Amygdala (tissue), 56 donors: ENCODE measurements at places on chromosomes 7 and 10.

- no peak for DNase-seq
Measured at GRCh38 chr10:8352171-8353075, 297.9 kb downstream of the GATA3 start.

DNA sequence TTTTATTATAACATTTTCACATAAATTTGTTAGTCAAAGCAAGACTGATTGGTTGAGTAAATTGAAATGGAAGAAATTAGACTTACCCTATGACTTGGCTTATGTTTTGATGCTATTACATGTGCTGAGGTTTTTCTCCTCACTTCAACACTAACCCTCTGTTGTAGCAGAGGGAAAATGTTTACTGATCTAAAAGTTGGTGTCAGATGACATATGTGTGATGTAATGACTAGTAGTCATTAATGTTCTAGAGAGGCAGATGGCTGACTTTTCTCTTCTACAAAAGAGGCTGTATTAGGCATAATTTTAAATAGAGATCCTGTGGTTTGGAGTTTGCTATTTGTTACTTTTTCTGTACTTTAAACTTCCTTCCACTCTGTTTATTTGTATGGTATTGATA is 266.0 kb downstream of the BBS9 start:
- DNase-seq: no peak

DNA sequence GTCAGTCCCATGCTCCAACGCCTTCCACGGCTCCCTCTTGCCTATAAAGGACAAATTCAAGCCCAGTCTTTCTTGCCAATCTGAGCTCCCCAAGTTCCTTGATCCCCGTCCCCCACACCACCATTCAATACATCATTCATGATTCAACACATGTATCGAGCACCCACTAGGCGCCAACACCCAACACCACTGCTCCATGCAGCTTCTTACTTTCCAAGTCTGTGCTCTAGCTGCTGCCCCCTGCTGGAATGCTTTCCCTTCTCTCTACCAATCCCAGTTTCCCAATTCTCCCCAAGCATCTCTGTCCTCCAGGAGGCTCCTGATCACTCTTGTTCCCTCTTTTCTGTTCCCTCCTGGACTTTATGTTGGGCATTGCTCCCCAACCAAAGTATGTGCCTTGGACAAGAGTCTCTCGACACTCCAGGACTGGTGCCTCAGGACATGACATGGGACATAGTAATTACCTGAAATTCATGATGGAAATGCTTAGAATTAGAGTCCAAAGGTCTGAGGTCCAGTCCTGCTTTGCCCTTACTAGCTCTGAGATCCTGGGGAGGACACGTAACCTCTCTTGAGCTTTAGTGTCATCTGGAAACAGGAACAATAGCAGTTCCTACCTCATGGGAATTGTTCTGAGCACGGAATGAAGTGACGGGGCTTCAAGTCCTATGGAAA is 172.7 kb downstream of the NEURL1 start:
- no peak for DNase-seq

- no peak for DNase-seq
Measured at GRCh38 chr7:84637568-84638338, 443.2 kb upstream of the SEMA3A start.

- no peak for DNase-seq
Measured at GRCh38 chr10:47438857-47439474, 44.9 kb downstream of the ANXA8 start.

GRCh38 chr7:97174303-97174702 is 56.8 kb downstream of the SDHAF3 start:
- no peak for DNase-seq

- no peak for DNase-seq
Measured at GRCh38 chr7:157606140-157606539, 269.3 kb downstream of the DNAJB6 start.

DNA sequence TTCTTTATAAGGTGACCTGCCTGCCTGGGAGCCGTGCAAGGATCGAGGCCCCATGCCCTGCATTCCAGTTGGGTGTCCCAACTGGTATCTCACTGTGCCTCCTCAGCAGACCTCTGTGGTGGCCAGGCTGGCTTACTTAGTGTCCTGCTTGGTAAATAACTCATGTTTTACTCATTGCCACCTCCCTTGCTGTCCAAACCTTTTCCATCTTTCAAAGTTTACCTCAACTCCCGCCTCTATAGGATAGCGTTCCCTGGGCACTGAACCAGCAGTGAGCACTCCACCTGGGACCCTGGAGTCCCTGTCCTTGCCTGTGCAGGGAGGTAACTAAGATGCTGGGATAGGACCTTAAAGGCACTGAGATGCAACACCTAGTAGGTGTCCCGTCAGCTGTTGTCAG is 33.6 kb downstream of the SLC18A2 start:
- DNase-seq: no peak

DNA sequence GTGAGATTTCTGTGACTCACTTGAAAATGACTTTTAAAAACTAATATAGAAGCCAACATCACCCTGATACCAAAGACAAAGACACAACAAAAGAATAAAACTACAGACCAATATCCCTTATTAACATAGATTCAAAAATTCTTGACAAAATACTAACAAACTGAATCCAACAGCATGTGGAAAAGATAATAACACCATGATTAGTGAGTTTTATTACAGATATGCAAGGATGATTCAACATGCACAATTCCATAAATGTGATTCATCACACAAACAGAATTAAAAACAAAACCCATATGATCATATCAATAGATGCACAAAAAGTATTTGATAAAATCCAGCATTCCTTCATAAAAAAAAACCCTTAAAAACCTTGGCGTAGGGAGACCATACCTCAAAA is 6.5 kb downstream of the MGAM start:
- no peak for DNase-seq

- DNase-seq: no peak
Measured at GRCh38 chr7:75856536-75856935, 22.3 kb upstream of the RHBDD2 start.

GRCh38 chr7:435630-436366 is 83.8 kb downstream of the PDGFA start:
- no peak for DNase-seq

- no peak for DNase-seq
Measured at GRCh38 chr10:119263951-119264617, 56.7 kb downstream of the GRK5 start.

- DNase-seq: no peak
Measured at GRCh38 chr10:75972491-75973276, 541.3 kb downstream of the LRMDA start.

- no peak for DNase-seq
Measured at GRCh38 chr7:1137517-1138167, 22.4 kb downstream of the ZFAND2A start.

GRCh38 chr7:43491984-43492383 is 90.9 kb upstream of the STK17A start:
- DNase-seq: no peak

DNA sequence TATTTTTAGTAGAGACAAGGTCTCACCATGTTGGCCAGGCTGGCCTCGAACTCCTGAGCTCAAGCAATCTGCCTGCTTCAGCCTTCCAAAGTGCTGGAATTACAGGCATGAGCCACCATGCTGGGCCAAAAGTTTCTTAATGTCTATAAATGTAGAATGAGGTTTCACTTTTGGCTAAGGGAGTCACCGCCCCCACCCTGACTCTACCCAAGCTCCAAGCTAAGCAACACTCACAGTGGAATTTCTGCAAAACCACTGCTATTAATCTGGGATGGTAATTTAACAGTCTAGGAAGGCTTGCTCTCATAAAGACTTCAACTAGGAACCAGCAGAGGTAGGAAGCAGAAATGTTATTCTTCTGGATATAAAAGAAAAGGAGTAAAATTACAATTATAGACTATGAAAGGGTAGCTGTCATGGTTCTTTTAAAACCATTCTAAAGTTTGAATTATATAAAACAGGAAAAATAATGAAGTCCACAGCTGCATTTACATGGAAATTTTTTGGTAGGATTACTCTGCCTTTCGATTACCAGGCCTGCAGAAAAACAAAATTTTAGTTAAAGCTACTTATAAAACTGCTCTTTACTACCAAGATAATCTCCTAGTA is 211.6 kb downstream of the SFMBT2 start:
- DNase-seq: no peak

DNA sequence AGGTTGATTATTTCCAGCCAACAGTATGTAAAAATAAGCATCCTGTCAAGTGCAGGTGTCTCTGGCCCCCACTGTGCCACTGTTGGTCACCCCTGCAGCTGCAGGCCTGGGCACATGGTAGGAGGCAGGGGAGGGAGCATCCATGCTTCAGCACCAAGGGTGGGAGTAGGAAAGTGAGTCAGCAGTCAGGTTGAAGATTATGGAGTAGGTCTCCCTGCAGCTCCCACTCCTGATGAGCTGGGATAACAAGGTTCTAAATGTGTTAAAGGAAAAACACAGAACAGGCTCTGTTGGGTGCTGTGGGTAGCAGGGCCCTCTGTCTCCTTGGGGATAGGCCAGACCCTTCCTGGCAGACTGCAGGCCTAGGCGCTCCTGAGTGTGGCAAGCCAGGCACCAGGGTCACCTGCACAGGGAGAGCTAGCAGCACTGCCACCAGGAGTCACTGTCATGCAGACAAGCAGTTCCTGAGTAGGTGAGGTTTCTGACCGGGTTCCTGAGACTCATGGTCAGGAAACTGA is 59.3 kb downstream of the NUDCD3 start:
- no peak for DNase-seq

DNA sequence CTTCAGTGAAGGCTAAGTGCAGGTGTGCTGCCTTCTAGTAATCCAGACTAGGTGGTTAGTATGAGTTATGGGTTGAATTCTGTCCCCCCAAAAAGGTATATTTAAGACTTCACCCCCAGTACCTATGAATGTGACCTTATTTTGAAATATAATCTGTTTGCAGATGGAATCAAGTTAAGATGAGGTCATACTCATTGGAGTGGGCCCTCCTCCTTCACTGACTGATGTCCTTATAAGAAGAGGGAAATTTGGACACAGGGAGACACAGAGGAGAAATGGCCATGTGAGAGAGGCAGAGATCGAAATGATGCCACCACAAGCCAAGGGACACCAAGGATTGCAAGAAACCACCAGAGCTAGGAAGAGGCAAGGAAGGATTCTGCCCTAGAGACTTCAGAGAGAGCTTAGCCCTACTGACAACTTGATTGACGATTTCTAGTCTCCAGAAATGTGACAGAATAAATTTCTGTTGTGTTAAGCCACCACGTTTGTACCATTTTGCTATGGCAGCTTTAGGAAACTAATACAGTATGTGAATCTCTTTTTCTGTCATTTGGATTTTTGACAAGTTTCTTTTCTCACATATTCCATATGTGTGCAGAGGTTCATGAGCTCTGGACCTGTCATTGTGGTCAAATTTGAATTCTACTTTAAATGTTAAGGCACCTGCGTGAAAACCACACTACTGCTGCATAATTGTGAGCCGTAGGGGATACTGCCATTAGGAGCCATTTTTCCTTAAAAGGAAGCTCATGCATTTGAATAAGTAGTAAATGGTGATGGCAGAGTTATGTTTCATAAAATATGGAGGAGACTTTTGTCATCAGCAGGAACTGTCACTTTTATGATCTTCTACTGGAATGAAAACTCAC is 2.6 kb upstream of the RPA3 start:
- DNase-seq: no peak

DNA sequence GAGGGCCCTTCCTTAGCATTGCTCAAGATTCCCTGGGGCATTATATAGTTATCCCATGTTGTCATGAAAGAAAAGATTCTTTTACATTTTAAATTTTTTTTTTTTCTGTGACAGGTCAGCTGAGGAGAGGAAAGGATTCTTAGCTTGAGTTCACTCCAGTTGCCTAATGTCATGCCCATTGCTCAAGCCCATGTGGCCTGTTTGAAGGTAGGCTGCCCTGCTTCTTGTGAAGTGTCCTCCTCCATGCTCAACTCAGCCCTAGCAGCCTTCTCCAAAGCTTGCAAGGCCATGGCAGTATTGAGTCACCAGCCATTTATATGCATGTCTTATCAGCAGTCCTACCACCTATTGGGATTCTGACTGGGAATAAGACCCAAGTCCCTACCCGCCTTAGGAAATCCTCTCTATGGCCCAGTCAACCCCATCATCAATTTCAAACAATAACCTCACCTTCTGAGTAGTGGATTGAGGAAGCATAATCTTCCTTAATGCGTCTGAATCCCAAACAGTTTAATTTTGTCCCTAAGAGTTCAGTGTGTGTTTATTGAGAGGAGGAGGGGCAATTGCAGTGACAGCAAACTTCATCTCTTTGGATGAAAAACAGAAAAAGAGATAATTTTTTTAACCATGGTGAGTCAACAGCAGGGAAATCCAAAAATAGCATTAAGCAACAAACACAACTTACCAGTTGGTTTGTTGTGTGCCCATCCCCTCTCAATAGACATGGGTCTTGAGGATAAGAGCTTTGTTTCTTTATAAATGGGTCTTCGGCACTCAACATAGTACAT is 38.6 kb upstream of the WASL start:
- no peak for DNase-seq

GRCh38 chr7:64838691-64839090 is 44.5 kb downstream of the ZNF138 start:
- DNase-seq: no peak

GRCh38 chr10:70479165-70479581 is 606 bp downstream of the PALD1 start:
- no peak for DNase-seq

- no peak for DNase-seq
Measured at GRCh38 chr10:129417870-129418269, 49.2 kb upstream of the MGMT start.

GRCh38 chr7:25776744-25777123 is 375.3 kb upstream of the NFE2L3 start:
- no peak for DNase-seq

DNA sequence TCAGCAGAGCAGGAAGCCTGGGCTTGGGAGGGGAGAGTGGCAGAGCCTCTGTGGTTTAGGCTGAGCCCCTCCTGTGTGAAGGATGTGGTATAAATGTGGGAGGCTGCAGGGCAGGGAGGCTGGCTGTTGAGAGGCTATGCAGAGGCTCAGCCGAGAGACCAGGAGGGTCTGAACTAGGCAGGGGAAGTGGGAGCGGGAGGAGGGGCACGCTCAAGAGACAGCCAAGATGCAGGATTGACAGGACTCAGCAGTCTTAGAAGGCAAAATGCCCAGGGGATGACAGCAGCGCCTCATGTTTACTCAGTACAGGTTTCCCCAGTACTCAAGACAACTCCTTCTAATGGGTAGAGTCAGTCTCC is 24.3 kb downstream of the BTBD16 start:
- no peak for DNase-seq

- DNase-seq: no peak
Measured at GRCh38 chr10:4020631-4021030, 235.6 kb upstream of the KLF6 start.

DNA sequence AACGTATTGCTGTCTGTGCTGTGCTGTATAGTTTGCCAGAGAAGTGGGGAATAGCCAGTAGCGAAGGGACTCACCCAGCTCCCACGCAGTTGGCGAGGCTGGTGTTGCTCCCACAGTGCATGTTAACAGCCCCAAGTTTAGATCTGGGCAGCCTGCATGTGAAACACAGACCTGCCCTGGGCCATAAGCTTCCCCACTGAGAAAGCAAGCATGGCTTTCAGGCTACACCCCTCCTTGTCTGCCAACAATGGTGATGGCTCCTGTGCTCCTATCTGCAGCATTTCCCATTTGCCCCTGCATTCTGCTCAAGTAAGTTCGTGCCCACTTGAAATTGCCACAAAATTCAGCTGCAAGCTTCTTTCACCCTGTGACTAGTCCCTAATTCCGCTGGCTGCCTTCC is 57.5 kb downstream of the IPMK start:
- DNase-seq: no peak

- DNase-seq: no peak
Measured at GRCh38 chr10:98848361-98848760, 387.3 kb downstream of the HPSE2 start.

GRCh38 chr7:119219663-119220062 is 995.2 kb downstream of the ANKRD7 start:
- no peak for DNase-seq
